Muscle of back (tissue), 13 donors: ENCODE measurements at places on chromosomes 2 and 18.

DNA sequence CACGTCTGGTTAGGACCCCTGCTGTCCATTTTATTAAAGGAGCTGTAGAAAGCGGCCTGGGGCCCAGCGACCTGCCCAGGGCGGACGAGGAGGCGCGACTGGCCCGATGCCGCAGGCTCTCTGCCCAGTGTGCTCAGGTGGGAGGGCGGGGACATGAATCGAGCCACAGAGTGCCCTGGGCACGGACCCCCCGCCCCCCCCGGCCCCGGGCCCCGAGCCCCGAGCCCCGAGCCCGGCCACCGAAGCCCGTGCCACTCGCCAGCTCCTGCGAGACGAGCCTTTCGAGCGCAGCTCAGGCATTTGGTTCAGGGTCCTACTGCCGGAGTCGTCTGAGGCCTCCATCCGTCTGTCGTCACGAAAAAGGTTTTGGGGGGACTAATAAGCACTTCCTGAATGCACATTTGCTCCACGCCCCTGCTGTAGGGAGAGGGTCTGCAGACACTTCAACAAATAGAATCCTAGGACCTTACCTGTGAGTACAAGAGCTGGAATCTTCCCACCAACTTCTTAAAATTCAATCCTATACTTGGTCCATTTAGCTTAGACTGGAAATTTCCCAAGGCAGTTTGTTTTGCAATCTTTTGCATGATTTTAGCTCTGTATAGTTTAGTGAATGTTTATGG is 602 bp upstream of the ADAM17 start:
- DNase-seq, result no peak

GRCh38 chr18:74378179-74378682 is 62.6 kb downstream of the C18orf63 start:
- DNase-seq, result no peak

DNA sequence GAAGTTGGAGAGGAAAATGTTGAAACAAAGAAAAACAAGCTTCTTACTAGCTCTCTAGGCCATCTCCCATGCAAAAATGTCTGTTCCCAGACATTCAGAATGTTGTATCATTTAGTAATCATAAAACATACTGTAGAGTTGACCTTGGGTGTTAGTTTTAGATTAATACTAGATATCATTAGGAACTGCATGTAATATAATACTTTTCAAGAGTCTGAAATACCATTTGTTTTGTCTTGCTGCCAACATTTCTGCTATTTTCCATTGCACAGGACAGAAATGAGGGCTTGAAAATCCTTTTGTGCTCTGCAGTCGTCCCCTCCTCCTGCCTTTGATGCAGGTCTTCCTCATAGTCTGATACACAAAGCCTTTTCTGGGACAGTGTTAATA is 89.5 kb upstream of the RBMS1 start:
- DNase-seq, result peak; percentile 60

DNA sequence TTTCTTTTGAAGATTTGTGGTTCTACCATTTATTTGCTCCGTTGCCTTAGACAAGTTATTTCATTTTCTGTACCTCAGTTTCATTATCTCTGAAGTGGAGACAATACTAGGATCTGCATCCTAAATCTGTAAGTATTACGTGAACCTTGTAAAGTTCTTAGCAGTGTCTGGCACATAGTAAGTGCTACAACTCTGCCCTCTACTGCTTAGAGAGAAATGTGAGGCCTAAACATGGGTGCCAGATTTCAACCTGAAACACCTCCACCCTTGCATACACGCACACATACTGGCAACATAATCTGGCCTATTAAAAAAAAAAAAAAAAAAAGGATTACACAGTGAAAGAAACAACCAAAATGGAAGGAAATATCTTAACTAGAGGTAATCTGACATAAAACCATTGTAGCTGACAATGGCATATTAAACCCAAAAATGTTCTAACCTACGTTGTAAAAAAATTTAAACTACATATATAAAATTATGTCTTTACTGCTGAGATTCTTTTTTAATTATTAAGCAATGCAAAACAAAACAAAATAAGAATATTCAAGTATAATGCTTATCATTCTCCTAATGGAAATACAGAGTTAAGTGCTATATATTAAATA is 132.6 kb downstream of the MAP2 start:
- DNase-seq, result peak; percentile 36

GRCh38 chr2:175309799-175310198 is 128.3 kb upstream of the ATP5MC3 start:
- DNase-seq, result no peak

- DNase-seq, result no peak
These were observed 98.6 kb upstream of the NCK2 start for GRCh38 chr2:105645938-105646773.
